Retinal pigment epithelial cell (primary cell): ENCODE measurements at places on chromosomes 11 and 22.

- no peak for DNase-seq
Measured at GRCh38 chr11:113048820-113049768, 87.9 kb downstream of the NCAM1 start.

- no peak for DNase-seq
Measured at GRCh38 chr22:38186429-38186828, 4.8 kb upstream of the PLA2G6 start.

DNA sequence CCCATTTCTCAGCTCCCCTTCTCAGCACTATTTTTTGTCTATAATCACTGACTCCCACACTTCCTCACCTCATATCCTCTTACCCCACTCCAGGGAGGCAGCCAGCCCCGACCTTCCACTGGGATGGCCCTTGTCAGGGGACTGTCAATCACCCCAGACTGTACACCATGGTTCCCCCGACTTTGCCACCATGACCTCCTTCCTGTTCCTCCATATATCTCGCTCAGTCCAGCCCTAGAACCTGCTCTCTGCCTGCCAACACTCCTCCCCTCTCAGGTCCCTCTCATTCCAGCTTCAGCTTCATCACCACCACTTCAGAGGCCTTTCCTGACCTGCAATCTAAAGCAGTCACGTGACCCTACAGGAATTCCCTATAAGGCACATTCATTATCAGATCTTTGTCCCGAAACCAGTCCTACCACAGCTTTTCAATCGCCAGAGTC lies 16.5 kb downstream of the PRPF19 start:
- no peak for DNase-seq

- no peak for DNase-seq
Measured at GRCh38 chr11:910589-911030, at the start of gene CHID1. Gene CHID1, minus strand, starts transcription at chr11:910810. Its CDS starts 5,994 bp downstream, at chr11:904816.

DNA sequence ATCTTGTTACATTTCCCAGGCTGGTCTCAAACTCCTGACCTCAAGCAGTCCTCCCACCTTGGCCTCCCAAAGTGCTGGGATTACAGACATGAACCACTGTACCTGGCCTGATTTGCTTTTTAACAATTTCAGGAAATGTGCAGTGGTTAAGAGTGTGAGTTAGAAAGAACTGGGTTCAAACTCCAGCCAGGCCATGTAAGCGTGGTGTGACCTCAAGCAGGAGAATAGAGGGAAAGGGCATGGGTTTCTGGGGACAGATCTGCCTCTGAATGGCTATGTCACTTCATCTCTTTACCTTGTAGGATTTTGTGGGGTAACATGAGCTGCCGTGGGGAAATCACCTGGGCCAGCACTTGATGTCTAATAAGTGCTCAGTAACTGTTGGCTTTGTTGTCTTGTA lies 9.3 kb downstream of the SNRPD3 start:
- DNase-seq: no peak

- DNase-seq: no peak
Measured at GRCh38 chr11:57786436-57786835, 24.8 kb downstream of the CTNND1 start.

DNA sequence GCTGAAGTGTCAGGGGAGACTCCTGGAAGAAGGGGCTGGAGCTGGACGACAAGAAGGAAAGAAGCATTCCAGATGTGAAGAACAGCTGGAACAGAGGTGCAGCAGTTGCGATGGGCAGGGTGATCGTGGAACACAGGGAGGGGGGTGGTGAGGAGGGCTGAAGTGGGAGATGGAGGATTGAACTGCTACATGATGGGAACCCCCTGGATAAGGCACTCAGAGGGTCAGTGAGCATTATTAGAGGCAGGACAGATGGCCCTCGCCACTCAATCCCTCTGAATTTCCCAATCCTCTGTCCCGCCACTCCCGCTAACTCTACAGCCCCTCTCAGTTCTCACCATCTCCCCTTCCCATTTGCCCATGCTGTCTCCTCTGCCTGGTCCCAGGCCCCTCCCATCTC lies 14.0 kb downstream of the SERPINH1 start:
- no peak for DNase-seq

- no peak for DNase-seq
Measured at GRCh38 chr11:123430721-123431497, 840 bp downstream of the GRAMD1B start.

DNA sequence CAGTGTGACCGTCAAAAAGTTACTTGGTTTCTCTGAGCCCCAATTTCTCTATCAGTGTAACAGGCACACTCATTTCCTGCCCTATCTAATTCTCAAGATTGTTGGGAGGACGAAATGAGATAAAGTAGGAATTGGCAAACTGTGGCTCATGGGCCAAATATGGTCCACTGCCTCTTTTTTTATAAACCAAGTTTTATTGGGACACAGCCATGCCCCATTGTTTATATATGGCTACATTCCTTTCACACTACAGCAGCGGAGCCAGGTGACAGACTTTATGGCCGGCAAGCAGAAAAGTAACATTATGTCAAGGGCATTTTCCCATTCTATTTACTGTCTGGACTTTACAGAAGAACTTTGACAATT lies 116.7 kb upstream of the TIMP3 start:
- no peak for DNase-seq

GRCh38 chr11:7759010-7759409 lies 37.7 kb downstream of the OR5P2 start:
- no peak for DNase-seq

- DNase-seq: no peak
Measured at GRCh38 chr11:2989551-2989950, 2.6 kb downstream of the NAP1L4 start.

- DNase-seq: no peak
Measured at GRCh38 chr22:46234969-46235368, 15.1 kb downstream of the CDPF1 start.

- peak; percentile 13 for DNase-seq
Measured at GRCh38 chr22:30947816-30948454, 20.6 kb downstream of the MORC2 start.

DNA sequence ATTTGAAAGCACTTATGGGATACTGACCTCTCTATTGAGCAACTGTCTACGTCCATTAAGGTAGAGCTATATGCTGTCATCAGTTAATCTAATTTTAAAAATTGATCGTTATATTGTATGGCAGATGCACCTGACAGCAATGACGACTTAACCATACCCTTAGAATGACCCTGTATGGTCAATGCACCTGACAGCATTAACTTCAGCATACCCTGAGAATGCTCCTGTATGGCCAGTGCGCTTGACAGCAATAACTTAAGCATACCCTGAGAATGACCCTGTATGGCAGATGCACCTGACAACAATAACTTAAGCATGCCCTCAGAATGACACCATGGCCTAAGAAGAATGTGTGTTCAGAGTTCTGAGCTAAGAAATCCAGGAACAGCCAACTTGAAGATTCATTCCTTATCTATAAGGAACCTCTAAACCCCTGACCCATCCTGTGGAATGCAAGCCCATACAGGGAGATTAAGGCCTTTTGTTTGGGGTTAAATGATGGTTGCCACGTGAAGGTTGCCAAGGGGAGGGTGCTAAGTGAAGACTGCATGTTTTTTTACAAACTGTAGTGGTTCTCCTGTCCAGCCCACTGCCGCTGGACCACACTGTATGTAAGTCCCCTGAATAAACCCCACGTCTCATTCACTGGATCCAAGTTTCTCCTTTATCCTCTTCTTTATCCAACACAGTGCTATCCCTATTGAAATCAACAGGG lies 138.3 kb downstream of the GUCY1A2 start:
- DNase-seq: no peak

- DNase-seq: no peak
Measured at GRCh38 chr11:17298302-17298701, 21.8 kb downstream of the NUCB2 start.

DNA sequence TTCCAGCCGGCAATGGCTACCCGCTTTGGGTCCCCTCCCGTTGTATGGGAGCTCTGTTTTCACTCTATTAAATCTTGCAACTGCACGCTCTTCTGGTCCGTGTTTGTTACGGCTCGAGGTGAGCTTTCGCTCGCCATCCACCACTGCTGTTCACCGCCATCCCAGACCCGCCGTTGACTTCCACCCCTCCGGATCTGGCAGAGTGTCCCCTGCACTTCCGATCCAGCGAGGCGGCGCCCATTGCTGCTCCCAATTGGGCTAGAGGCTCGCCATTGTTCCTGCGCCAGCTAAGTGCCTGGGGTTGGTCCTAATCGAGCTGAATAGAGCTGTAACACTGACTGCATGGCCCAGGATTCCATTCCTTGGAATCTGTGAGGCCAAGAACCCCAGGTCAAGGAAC lies 359.9 kb downstream of the CTTN start:
- no peak for DNase-seq

GRCh38 chr22:31852691-31853421 lies 91.5 kb upstream of the YWHAH start:
- no peak for DNase-seq

- no peak for DNase-seq
Measured at GRCh38 chr11:118877487-118878162, 6.1 kb upstream of the CXCR5 start.

- DNase-seq: no peak
Measured at GRCh38 chr11:108912581-108912980, 247.7 kb downstream of the DDX10 start.

GRCh38 chr11:82229341-82229740 lies 504.3 kb downstream of the FAM181B start:
- peak; percentile 2 for DNase-seq

DNA sequence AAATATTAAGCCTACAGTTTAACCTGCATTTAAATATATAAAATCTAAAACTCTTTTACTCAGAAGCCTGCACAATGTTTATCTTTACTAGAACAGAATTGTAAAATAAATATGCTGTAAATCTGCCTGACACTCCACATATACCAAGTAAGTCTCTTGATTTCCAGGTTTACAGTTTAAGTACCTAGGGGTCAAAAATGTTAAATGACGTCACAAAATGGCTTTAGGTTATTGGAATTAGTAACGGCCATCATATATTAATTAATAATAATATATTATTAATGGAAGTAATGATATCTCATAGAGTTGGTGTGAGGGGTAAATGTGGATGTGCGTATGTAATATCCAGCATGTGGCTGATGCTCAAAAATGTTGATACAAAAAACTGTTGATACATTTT lies 114.8 kb upstream of the ANO5 start:
- DNase-seq: no peak

GRCh38 chr22:30314915-30315314 lies 11.8 kb downstream of the TBC1D10A start:
- DNase-seq: no peak

GRCh38 chr11:18731949-18732821 lies 6.2 kb upstream of the IGSF22 start:
- no peak for DNase-seq

DNA sequence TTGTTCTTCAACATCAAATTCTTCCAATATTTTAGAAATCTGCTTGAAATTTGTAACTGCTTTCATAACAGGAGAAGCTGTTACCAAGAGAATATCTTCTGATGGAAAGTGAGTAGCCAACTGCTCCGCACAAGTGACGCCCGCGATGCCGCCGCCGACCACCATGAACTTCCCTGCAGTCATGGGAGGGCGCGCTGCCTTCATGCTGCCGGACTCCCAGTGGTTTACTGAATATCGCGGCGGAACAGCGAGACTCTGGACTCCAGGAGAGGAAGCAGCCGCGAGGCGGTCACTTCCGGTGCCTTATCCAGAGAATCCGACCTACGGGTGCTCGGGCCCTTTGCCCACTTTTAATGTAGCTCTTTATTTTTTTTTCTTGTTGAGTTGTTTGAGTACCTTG lies 190.6 kb downstream of the GUCY1A2 start:
- DNase-seq: no peak

DNA sequence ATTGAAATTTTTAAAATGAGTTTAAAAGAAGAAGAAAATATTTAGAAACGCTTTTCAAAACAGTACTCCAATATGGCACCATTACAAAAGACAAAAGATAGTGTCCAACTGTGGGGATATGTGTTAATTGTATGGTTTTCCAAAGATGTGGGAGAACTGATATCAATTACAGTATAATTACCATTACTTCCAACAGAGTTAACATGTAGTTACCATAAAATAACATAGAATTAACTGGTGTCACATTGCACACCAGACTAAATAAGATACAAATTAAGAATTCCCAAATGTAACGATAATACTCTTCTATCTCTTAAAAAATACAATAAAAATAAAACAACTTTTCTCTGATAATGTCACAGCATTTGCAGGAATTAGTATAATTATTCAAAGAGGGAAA lies 329.5 kb downstream of the SOX6 start:
- no peak for DNase-seq

DNA sequence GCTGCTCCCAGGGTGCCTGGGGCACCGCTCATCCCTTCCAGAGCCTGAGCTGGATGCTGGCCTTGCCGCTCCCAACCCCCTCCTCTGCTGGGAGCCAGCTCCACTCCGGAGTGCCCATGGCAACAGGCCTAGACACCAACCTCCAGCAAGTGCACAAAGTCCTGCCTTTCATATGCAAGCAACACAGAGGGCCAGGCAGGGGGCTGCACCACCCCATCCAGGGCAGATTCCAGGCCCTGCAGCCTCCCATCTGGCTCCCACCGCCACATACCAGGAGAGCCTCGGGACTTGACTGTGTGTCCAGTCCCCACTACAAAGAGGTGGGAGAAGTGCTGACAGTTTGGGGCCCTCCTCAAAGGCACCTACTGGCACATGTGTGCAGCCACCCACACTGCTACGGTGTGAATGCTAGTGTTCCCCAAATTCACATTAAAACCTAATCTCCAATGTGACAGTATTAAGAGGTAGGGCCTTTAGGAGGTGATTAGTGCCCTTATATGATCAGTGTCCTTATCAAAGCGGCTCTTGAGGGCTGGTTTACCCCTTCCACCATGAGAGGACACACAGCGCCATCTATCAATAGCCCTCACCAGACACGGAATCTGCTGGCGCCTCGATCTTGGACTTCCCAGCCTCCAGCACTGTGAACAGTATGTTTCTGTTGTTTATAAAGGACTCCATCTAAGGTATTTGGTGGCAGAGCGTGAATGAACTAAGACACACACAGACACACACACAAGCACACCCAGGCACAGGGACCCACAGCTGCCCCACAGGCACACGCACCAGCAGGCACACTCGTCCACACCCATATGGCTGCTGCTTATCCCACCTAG lies 16.2 kb downstream of the ARVCF start:
- DNase-seq: no peak

GRCh38 chr11:122981388-122982264 lies at the start of gene BSX:
Gene BSX, minus strand, starts transcription at chr11:122981834. Its CDS starts 163 bp downstream, at chr11:122981671.
- DNase-seq: peak; percentile 13

DNA sequence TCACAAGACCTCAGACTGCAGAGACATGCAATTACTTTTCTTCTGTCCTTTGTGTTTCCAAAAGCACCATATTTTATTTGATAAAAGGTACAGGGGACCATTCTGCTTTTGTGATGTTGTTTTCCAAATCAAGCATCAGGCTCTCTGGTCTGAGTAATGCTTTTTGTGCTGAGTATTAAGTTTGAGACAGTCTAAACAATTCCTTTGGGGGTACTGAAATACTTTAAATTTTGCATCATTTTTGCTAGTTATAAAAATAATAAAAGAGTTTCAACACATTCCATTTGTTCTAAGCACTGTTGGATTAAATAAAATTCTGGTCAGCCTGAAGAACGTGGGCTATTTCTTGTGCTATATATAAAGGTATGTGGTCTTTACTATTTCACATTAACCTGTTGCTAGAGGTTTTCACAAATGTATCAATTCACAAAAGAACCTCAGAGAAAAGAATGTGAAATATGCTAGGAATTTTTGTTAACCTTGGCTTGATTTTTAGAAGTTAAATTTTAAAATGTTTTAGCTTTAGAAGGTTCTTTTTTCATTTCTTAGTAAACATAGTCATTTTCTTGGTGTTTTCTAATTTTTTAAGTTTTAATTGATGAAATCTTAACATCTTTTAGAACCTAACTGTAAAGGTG lies 61.6 kb downstream of the C22orf31 start:
- no peak for DNase-seq
